Stimulated activated CD4-positive, alpha-beta T cell treated with anti-CD3 and anti-CD28 coated beads, Interleukin-1b, Interleukin-23, amount 100 ng/mL, for 1 hour (primary cell): ENCODE measurements at places on chromosomes 1 and 21.

GRCh38 chr1:56453016-56453415 lies 126.3 kb downstream of the PLPP3 start:
- no peak for DNase-seq

DNA sequence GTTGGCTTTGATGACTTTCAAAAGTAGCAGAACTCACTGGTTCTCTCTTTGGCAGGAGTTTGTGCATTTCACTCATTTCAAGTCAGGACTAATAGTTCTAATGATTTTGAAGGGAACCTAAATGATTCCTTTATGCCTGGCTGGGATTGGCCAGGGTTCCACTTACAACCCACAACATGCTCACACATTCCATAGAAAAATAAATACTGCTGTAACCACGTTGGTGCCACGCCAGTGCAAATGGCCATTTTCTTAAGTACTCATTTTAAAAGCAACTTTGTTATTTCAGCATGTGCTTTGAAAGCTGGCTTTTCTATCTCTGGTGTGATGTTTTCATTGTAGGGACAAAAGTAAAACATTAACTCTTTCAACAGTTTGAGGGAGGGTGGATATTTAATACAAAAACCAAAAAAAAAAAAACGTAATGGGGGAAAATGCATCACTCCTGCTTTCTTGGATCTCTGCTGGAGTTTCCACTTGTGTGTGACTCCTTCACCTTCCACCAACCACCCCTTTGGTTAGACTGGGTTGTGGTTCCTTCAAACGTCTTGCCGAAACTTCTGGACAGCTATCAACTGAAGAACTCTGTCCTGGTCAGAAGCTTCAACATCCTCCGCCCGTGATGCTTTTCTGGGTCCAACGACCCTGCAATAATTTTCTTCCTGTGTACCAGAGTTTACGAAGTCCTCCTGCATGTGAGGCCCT lies 300.4 kb upstream of the RUNX1 start:
- no peak for DNase-seq

DNA sequence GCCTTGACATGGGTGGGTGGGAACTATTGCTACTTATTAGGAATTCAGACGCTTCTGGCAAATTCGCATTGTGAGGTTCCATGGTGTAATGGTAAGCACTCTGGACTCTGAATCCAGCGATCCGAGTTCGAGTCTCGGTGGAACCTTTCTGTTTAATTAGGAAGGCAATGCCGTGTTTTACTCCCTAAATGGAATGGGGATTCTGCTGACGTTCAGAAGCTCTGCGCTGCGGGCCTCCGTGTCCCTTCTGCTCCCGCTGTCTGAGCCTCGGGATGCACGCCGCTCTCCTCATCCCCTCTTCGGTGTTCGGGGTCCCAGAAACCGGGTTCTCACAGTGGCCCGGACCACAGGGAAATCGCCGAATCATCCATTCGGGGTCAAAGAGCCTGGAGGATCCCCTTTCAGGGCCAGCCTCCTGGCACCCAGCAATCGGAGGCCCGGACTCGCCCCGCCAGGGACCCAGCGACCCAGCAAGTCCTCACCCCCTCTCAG lies 280.3 kb downstream of the FAM72C start:
- no peak for DNase-seq

- DNase-seq, result no peak
These were observed 6.4 kb downstream of the INPP5B start for GRCh38 chr1:37940299-37940947.

GRCh38 chr1:98373056-98373455 lies 288.5 kb upstream of the SNX7 start:
- DNase-seq, result no peak

DNA sequence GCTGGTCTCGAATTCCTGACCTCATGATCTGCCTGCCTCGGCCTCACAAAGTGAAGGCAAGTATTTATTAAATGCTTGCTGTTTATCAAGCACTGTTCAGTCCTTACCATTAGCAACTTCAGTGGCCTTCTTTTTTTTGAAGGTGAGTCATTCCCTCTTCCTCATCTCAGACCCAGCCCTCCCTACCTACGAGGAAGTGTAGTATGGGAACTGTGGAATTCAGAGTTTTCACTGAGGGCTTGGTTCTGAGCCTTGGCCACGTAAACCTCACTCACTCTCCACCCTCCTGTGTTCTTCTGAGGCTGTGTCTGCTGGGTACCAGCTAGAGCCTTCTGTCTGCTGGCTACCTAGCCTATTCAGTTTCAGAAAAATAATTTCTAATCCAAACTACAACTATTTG lies 218.3 kb upstream of the SGIP1 start:
- DNase-seq, result no peak

DNA sequence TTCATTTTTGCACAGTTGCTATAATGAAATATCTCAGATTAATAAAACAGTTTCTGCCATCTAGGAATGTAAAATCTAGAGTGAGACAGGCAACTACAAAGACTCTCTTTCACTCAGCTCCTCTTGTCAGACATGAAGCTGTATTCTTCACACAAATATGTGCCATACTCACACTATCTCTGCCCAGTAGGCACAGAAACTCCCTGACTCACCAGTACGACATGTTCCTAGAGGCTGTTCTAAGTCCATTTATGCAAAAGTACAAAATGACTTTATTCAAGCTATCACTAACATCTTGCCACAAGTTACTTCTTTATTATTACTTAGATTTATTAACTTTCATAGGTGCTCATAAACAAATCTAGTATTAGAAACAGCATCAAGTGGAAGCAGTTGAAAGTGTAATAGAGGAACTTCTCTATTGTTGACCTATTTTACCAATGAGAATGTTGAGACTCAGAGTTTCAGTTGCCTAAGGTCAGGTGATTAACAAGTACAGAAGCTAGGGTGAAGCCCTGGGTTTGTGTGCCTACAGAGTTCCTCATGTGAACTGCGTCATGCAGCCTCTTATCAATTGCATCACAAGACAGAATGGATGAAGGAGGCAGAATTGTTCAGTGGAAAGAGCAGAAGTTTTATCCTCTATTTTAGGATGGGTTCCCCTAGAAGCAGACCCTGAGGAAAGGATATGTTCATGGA lies 98.9 kb downstream of the RGS2 start:
- no peak for DNase-seq
